ENCODE measurements at places on chromosomes 2 and 18.
A peak's percentile ranks its signal among the peaks of the same experiment; 100 is the strongest.

DNA sequence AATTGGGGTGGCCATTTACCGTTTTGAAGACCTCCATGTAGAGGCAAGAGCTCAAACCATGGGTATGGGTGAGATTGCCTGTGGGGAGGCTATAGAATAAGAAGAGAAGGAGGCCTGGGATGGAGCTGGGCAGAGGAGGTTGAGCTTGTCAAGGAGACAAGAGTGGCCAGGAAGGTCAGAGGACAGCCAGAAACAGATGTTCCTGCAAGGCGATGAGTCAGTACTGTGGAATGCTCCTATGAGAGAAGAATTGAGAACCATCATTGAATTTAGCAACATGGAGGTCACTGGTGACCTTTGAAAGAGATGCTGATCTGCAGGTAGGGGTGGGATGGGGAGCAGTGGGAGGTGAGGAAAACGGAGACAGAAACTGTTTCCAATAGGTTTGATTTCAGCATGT, 3.5 kb downstream of the ACSL3 start:
- DNase-seq: no peak

GRCh38 chr2:128721096-128721495, 402.4 kb upstream of the HS6ST1 start:
- DNase-seq: no peak

DNA sequence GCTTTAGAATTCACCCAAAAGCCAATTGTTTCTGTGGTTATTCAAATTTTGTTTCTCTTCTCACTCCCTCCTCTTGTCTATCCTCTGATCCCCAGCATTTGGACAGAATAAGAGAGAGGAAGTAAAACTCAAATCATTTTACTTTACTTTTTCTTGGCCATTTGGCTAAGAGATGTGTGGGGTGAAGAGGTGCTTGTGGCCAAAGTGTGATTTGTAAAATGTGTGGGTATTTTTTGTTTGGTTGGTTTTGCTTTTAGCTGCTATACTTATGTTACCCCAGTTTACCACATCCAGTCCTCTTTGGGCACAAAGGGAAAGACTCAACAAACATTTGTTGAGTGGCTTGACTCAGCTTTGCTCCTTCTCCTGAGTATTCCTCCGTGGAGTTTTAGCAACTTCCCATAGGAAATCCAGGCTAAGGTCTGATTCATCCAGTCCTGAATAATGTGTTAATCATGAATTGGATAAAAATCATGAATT, 109.1 kb upstream of the CYP1B1 start:
- no peak for DNase-seq

- DNase-seq: peak; percentile 53
Measured at GRCh38 chr18:23932385-23933067, 82.0 kb upstream of the TTC39C start.

DNA sequence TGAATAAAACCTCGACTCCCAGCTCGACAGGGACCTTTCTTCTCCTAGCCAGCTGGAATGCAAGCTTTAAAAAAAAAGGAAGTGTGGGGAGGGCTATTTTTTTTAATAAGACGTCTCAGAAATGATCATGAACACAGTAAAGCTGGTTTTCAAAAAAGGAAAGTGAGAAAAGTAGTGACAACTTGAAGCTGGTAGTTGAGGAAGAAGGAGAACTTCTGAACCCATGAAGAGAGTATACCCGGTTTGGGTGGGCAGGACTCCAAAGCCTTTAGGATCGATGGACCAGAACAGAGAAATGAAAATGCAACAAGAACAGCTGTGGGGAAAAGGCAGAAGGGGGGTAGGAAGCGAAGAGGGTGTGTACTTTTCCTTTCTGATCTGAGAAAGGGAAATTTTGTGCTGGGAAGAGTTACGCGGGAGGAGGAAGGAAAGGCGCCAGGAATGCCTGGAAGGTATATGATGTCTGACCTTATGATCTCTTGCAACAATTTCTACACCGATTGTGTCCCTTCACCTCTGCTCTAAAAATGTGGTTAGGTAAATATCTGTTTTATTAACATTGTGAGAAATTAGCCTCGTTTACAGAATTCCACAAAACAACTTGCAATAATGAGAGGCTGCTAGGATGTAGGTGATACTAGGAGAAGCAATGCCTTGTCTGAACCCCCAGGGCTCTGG, 22.6 kb upstream of the CYP1B1 start:
- no peak for DNase-seq

GRCh38 chr2:13504808-13505207, 788.1 kb downstream of the TRIB2 start:
- DNase-seq: no peak

DNA sequence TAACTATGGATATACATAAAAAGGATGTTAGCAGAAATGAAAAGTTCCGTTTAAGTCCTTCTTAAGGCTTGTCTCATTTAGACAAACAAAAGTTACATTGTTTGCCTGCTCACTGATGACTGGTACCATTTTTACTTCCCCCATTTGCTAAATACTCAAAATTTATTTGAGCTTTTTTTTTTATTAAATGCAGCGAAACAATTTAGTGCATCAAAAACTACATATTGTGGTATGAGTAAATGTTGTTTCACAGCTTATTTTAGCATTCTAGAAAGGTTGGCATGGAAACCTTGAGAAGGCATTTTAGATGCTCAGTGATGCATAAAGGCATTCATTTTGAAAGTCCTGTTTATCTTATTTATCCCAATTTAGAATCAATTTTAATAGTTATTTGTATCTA, 100.0 kb downstream of the MAP2 start:
- DNase-seq: no peak

GRCh38 chr18:62651276-62652056, 63.9 kb upstream of the PHLPP1 start:
- no peak for DNase-seq

DNA sequence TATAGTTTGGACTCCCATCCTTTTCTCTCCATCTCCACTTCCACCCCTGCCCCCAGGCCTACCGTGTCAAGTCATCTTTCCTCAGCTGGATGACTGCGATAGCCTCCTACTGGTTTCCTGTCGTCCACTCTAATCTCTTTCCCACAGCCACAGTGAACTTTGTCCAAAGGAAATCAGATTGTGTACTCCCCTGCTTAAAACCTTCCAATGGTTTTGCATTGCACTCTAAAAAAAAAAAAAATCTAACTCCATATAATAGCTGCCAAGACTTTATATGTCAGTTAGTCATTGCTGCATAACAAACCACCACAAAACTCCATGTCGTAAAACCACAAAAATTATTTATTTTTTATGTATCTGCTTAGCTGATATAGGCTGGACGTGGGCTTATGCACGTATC, 160.2 kb upstream of the CCDC68 start:
- DNase-seq: no peak

DNA sequence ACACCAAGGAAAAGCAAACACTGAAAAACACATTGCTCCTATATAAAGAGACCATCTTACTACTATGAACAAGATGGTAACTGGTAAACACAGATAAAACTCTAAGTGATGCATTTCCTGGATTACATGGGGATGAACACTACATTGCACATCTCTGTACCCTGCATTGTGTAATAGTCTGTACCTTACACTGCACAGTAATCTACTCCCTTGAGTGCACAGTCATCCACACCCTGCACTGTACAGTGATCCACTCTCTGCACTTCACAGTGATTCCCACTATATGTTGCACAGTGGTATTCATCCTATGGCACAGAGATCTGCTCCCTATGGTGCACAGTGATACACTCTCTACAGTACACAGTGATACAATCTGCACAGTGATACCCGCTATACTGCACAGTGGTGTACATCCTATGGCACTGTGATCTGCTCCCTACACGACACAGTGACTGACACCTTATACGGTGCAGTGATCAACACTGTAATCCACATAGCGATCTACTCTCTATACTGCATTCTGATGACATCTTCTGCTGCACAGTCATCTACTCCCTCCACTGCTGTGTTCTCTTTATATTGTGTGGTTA, 462.2 kb upstream of the RGPD4 start:
- no peak for DNase-seq

DNA sequence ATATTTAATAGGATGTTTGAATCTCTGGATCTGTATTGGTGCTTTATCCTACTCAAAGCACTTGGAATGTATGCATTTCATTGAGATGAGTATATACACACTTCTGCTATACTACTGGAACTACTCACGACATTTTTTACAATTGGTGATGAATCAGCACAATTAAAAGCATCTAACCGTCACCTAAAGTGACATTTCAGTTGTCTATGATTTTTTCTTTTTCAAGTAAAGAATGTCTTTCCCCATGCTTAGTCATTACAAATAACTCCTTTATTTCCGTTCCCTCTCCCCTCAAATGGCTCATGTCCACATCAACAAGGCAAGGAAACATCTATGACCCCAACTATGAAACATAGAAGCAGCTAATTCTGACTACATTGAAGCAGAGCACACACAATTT, 77.3 kb downstream of the CLIP4 start:
- no peak for DNase-seq

DNA sequence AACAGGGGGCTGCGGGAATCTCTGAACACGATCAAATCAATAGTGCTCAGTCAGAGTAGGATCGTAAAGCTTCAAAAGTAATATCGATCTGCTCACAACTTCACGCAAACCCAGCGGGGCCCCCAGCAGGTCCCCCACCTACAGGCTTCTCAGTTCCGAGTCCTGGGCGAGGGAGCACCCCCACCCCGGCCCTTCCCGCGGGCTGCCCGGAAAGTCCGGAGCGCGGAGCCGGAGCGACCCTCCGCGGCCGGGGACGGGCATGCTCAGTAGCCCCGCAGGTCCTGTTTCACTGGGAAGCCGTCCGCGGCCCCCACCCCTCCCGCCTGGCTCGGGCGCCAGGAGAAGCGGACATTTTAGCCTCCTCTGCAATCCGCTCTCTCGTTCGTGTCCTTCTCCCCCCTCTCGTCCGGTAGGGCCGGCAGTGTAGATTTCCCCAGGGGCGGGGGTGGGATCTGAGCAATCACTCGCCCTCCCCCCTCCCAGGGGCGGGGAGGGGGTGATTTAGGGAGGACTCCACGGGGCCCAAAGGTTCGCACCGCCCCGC, 3.3 kb upstream of the SPRED2 start:
- DNase-seq: peak; percentile 58

DNA sequence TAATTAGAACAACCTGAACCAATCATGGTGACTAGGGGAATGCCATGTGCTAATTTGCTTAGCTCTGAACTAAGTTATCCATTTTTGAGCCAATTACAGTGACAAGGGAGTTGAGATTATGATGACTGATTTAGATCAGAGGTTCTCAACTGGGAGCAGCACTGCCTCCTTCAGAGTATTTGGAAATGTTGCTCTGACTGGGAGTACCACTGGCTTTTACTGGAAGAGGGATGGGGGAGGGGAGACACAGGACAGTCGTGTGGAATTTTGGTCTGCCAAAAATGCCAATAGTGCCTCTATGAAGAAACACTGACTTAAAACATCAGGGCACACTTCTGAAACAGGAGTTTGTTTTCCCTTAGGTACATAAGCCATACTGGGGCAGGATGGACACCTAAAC, 48.1 kb upstream of the VPS54 start:
- no peak for DNase-seq

DNA sequence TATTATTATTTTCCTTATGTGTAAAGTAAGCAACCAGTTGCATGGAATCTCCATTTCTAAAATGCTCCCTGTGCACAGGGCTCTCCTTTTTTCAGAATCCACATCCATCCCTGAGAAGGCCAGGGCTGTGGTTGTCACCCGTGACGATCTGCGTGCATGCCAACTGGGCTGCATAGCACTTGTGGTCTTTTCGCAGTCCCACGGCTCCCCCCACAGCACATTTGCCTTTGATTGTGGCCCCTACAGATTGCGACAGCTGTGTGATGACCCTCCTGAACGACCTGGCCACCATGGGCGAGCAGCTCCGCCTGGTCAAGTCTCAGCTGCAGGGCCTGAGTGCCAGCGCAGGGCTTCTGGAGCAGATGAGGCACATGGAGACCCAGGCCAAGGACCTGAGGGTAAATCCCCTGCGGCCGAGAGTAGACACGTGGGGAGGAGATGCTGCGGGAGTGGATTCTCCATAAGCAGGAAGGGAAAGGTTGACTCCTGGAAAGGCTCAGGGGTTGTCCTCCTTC, 119.8 kb upstream of the TTC39C start:
- no peak for DNase-seq

- DNase-seq: peak; percentile 44
Measured at GRCh38 chr2:86764661-86765309, 25.9 kb downstream of the CD8A start.

DNA sequence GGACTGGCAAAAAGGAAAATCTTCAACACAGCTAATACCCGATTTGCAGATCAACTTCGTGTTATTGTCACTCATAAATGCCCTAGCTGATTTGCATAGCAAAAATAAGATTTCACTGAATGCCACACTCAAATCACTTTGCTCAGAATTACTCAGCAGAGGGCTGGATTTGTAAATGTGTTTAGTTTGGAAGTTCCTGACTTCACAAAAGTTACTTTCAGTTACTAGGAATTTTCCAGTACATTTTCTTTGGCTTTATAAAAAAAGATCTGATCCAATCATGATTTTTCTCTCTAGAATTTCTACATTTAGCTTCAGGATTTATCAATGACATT, 433.3 kb upstream of the ID2 start:
- DNase-seq: no peak

GRCh38 chr2:241910604-241911520, 41.3 kb downstream of the RTP5 start:
- no peak for DNase-seq

GRCh38 chr18:44758861-44759631, 78.4 kb downstream of the SETBP1 start:
- DNase-seq: peak; percentile 12

DNA sequence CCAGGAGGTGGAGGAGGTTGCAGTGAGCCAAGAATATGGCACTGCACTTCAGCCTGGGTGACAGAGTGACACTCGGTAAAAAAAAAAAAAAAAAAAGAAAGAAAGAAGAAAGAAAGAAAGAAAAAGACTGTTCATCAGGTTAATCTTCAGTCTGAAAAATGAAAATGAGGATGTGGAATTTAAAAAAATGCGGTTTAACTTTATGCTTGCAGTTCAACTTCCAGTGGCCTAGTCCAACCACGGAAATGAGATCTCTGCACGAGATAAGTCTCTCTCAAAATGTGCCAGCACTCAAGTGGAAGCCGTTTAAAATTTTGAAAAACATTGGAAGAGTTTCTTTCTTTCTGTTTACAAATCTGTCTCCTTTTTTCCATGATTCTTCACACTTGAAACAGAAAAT, 112.1 kb downstream of the DOCK10 start:
- no peak for DNase-seq

GRCh38 chr2:2581331-2582159, 250.5 kb upstream of the MYT1L start:
- DNase-seq: no peak

GRCh38 chr2:239630618-239631286, 229.9 kb upstream of the HDAC4 start:
- DNase-seq: no peak
